SW 1271 (cell line): ENCODE measurements at places on chromosomes 11 and 22.
A peak's percentile ranks its signal among the peaks of the same experiment; 100 is the strongest.

DNA sequence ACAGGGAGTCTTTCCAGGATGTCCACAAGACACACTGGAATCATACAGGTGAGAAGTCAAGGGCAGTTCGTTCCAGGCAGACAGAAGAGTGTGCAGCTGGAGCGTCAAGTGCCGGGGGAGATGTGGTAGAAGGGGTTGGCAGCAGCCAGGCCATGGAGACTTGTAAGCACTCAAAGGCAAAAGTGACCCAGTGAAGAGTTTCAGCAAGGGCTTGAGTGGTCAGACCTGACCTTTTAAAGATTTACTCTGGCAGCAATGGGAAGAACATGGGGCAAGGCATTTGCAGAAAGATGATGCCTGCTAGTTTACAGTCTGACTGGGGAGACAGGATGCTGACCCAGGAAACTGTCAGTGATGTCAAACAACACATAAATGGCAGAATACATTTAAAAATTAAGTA is 29.0 kb downstream of the P4HA3 start:
- DNase-seq = no peak

GRCh38 chr11:120759046-120759445 is 247.5 kb downstream of the GRIK4 start:
- DNase-seq = no peak

GRCh38 chr11:38814670-38815069 is 2216.6 kb upstream of the RAG2 start:
- DNase-seq = peak; percentile 40

DNA sequence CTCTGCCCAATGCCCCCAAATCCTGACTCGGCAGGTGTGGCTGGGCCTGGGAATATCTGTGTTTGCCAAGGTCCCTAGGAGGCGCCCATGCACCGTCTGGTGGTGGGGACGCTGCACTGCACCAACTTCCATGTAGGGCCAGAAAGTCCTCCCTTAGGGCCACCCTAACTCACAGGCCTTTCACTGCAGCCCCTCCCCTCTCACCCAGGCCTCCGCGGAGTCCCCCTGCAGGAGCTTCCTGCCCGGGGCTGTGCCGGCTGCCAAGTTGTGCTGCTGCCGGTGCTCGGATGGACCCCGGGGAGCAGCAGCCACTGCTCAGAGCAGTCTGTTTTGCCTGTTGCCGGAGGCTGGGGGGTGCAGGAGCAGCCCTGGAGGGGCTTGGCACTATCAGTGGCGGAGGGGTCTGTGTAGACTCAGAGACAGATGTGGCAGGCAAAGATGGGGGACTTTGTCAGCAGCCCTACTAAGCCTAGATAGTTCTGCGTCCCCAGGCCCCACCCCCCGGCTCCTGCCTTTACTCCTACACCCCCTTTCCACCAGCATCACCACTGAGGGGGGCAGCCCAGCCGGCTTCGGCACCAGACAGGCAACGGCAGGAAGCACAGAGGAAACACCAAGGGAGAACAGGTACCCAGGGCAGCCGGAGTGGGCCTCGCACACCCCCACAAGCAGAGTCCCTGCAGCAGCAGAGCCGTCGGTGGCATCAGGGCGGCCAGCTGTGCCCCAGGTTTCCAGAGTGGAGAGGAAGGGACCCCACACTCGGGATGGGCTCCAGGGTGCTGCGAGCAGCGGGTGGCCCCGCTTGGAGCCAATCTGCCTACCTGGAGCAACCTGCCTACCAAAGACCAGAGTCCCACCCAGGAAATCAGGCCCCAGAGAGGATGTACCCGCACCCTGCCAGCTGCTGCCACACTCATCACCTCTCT is 124.3 kb downstream of the TRIM29 start:
- no peak for DNase-seq

GRCh38 chr11:14764579-14765527 is 121.2 kb downstream of the PDE3B start:
- no peak for DNase-seq

DNA sequence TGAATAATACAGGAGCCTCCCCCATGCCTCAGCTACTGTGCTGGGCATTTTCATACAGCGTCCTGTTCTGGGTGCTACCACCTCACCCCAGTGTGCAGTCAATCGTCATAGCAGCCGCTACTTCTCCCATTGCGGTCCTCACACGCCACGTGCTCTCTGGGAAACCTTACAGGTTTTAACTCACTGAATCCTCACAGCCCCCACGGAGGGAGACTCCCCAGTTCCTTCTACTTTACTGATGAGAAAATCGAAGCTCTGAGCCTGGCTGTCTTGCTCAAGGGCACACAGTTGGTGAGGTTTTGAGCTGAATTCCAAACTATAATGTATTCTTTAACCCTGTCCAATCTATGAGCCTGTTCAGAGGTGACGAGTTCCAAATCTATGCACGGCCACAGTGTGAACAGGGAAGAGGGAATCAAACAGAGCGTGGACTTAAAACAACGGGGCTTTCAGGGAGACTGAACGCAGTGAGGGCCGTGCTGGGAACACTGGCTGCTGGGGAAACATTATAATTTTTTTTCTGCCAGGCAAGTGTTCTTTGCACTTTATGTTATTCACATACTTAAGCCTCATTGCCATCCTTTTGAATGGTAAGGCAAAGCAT is 421.5 kb downstream of the BRD1 start:
- no peak for DNase-seq

GRCh38 chr11:13045734-13046133 is 36.6 kb downstream of the RASSF10 start:
- DNase-seq = no peak

- no peak for DNase-seq
These were observed 414 bp upstream of the MIEF1 start for GRCh38 chr22:39501644-39502108.

DNA sequence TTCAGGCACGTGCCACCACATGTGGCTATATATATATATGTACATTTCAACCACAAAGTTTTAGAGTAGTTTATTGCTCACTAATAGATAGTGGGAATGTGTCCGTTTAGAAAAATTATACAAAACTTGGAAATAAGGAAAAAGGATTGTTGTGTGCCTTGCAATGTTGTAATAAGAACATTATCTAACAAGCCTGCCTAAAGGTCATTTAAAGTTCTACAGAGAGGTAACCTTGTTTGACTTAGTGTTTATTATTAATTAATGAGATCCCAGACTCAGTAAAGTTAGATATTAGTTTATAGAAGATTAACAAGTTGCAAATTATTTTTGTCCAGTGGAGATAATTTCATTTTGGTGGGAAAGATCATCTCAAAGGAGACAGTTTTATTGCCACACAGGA is 5.5 kb upstream of the PATL1 start:
- no peak for DNase-seq

DNA sequence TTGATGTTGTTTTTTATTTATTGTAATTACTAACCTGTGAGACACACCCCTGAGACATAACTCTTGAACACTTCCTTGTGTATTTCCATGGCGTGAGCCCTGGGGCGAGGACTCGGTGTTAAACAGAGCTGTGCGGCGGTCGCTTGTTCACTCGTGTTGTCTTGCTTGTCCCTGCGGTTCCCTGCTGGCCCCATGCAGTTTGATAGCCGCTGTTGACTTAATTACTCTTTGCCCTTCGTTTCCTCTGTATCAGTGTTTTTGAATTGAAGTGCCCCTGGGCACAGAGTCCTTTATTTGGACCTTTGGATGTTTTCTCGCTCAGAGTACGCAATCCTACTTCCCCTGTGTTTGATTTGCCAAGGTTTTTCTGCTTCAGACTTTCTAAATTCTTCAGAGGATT is 52.7 kb downstream of the TBC1D22A start:
- no peak for DNase-seq

DNA sequence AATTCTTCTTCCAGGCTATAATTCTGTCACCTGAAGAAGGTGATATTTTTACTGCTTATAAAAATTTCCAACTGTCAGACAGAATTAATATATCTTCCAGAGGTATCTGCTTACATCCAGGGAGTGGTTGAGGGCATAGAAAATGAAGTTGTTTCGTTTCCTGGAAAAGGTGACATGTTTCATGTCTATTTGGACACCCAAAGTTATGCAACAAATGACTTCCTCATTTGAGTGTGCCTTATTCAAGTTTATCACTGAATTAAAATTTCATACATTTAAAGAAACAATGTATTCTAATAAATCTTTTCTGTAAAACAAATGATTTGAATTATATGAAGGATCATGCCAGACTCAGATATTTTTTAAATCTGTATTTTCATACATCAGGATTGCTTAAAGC is 8.5 kb upstream of the GRAMD1B start:
- DNase-seq = no peak
